ENCODE measurements at places on chromosomes 5 and 9.

GRCh38 chr5:40154194-40154593 lies 525.5 kb upstream of the PTGER4 start:
- DNase-seq = no peak

DNA sequence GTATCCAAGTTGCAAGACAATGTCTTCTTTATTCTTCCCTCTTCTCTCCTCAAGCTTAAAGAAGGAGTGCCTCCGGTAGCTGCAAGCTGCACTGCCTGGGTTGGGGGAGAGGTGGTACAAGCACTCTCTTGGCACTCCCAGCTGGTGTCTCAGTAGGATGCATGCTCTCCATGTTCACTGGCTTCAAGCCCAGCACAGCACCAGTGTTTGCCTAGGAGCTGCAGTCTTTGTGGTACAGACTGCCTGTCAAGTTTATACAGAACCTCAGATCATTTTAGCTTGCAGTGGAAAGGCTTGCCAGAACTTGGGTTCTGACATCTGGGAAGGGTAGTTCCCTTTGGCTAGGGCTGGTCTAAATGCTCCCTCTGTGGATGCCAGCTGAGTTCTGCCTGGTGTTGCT lies 505.6 kb downstream of the MAN2A1 start:
- no peak for DNase-seq

GRCh38 chr5:108266242-108266641 lies 115.7 kb downstream of the FBXL17 start:
- DNase-seq = no peak

GRCh38 chr9:73138516-73138915 lies 13.1 kb upstream of the ANXA1 start:
- DNase-seq = no peak

- DNase-seq = no peak
These were observed 29.8 kb downstream of the TARS1 start for GRCh38 chr5:33470544-33470943.

DNA sequence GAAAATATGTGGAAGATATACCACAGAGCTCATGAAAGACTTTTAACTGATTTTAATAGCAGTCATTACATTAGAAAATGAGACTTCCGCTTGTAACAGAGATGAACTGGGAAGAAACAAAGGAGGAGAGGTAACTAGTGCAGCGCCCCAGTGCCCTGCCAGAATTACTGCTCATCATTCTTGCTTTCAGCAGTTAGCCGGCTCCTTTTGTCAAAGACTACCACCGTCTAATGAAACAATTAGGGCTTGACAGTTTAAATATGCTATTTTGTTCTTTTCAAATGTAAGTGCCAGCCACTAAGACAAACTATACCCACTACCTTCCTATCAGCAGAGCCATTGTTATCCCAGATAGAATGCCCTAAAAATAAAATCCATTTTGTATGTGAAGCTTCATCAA lies 328.4 kb downstream of the EFNA5 start:
- DNase-seq = no peak

DNA sequence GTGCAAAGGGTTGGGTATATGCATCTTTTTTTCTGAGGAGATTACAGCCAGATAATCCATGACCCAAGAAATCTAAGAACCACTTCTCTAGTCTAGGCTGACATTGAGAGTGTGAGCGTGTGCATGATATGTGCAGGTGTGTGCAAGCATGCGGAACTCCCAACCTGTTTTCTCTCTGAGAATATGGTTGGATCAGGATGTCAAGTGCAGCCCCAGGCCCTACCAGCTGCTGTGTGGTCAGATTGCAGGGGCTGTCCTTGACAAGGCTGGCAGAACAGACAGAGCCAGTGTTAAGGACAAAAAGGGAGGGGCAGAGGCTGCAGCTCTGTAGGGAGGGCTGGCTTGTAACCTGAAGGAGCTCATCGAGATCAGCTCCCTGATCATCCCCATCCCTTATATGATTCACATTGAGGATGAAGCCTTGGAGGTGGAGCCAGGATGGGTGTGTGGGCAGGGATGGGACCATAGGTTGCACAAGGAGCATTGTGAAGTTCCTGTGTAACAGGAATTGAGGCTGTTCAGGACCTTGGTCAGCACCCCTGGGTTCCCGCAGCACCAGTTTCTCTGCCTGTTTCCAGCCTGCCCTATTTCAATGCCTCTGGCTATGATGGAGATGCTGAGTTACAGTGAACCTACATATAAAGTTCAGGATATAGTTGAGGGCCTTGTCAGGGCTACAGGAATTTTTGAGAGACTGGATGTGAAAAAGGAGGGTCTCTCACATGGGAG lies 52.6 kb upstream of the ARAP3 start:
- DNase-seq = no peak

DNA sequence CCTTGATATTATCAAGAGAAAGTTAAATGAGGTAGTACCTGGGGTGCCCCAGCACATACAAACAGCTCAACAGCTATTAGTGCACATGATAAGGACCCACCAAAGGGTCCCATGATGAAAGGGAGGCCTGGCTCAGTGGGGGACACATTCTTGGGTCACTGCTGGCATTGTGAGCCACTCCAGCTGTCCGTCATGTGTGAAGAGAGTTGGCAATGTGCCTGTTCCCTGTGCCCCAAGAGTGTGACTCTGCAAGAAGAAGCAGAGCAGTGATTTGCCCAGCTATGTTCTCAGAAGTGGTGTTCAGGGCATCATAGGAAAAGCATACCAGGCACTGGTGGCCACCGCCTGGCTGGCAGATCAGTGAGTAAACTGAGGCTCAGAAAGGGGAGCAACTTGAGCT lies 37.1 kb upstream of the TDRD7 start:
- no peak for DNase-seq

- no peak for DNase-seq
These were observed 25.6 kb downstream of the C9orf50 start for GRCh38 chr9:129595311-129595741.

- peak; percentile 38 for DNase-seq
These were observed at the start of gene ZBTB6 for GRCh38 chr9:122912964-122913673. Gene ZBTB6 (minus strand): TSS chr9:122913323. CDS start chr9:122912072, 1,251 bp downstream.

- no peak for DNase-seq
These were observed 32.9 kb upstream of the CEP72 start for GRCh38 chr5:579211-579610.

DNA sequence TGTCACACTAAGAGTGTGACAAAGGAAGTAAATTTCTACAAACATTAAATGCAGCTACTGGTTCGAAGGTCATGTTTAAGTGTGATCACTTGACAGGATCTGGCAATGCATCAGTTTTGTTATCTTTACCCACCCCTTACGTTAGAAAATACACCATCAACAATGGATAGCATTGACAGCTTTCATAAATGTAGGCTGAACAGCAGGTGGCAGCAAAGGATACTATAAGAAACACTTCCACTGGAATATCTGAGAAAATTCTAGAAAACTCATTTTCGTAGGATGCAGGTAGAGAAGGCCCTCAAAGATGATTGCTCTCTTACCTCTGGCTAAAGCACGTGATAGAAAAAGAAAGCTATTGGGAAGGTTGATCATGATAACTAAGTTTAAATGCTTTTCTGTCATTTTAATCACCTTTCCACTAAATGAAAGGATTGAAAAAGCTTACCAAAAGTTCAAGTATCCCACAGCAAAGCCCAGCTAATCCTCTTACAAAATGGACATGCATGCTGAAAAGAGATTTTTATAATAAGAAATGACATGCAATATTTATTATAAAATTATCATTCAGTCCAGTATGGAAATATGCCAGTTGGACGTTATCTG lies 292.5 kb downstream of the PARP8 start:
- DNase-seq = no peak

GRCh38 chr5:33032271-33033070 lies 321.4 kb downstream of the NPR3 start:
- no peak for DNase-seq

- no peak for DNase-seq
These were observed 22.4 kb upstream of the THG1L start for GRCh38 chr5:157708866-157709265.

DNA sequence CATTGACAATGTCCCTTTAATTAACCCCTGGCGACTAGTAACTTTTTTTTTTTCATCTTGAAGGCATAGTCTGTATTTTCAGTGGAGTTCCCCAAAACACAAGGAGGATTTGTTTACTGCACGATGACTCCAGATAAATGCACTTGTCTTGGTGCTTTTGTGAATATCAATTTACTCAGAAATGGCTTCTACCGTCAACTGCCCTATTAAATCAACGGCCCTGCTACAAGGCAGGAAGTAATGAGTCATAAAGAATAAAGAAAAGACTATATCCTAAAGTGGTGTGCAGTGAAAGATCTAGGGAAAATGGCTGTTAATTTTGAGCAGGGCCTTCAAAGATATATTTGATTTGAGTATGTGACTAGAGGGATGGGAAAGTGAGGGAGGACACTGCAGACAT lies 388.3 kb upstream of the CHD1 start:
- DNase-seq = no peak

- no peak for DNase-seq
These were observed 26.2 kb downstream of the ANGPTL2 start for GRCh38 chr9:127096208-127096607.

DNA sequence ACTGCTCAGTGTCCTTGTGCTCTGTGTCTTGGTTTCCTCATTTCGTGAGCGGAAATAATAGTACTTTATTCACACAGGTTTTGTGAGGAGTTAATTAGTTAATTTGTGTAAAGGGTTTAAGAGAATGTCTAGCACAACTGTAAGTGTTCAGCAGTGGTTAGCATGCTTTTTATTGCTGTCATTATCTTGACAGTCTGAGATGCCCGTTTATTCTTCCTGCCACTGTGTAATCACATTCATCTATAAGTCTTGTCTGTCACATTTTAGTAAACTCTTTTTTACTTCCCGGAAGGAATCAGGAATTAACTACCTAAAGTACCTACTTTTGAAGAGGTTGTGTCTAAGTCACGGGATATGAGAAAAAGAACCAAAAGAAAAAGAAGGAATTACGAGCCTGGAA lies 38.0 kb downstream of the IQGAP2 start:
- no peak for DNase-seq

- DNase-seq = no peak
These were observed 2.1 kb downstream of the TLN1 start for GRCh38 chr9:35729700-35730485.

DNA sequence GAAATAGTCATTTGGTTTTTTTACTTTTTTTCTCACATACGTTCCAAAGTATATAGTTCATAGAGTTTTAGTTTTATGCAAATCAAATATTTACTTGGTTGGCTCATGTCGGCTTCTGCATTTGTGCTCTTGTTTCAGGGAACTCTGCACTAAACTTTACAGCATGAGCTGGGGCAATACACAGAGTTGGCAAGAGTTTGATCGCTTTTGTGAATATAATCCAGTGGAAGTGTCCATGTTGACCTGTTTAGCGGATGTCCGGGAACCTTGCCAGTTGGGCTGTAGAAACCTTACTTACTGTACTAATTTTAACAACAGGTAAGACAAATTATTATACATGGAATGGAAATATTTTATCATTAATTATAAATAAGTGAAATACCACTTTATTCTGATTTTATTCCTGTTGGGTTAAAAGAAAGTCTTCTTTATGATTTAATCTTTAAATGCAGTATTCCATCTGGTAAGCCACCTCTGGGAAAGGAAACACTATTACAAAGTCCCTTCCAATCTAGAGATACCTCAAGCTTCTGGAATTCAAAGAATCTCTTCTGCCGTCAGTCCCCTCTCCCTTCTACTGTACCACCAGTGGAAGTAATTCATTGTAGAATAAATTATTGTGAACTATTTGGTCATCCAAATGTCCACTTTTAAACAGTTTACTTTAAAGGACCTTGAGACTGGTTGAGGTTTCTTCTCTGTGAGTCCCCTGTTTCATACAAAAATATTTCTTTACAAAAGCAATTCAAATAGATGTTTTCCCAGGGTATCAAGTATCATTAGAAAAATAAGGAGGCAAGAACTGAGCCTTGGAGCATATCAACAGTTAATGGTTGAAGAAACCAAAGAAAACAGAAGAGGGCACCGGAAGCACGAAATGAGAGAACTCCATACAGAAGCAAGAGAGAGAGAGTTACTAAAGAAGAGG lies 45.2 kb upstream of the GLIPR2 start:
- DNase-seq = no peak

- no peak for DNase-seq
These were observed 12.7 kb upstream of the DNAH5 start for GRCh38 chr5:13957032-13957645.

DNA sequence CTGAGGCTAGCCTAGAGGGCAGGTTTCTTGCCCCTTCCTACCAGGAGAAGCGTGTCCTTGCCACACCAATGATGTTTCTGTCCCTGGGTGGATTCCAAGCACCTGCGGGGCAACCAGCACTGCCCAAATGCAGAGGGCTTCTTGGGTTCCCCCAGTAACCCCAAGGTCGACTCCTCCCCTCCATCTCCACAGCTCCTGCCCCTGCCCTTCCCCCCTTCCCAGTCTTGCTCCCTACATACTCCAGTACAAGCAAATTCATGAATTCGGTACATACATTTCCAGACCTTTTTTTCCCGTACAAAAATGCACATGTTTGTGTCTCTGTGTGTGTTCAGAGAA lies 12.8 kb upstream of the JADE2 start:
- no peak for DNase-seq

- DNase-seq = no peak
These were observed 364.2 kb upstream of the PDE4D start for GRCh38 chr5:60257596-60258271.

- DNase-seq = no peak
These were observed 126.7 kb downstream of the MACROH2A1 start for GRCh38 chr5:135272311-135272805.

DNA sequence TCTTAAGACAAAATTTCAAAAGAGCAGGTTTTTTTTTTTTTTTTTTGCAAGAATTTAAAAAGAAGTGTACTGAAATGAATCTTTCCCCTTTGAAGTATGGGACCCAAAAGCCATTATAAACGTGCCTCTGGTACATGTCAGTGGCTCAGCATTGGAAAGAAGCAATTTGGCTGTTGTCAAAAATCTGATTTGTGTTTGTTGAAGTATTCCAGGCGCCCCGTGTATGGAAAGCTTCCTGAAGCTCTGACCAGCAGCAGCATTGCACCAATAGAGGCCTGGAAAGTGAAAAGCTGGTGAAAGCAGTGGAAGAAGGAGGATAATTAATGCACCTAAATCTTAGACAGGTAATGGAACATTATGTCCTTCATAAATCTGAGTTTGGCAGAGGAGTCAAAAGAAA lies 215.0 kb downstream of the PARP8 start:
- DNase-seq = no peak

GRCh38 chr5:124154714-124155113 lies 591.7 kb downstream of the ZNF608 start:
- DNase-seq = no peak

DNA sequence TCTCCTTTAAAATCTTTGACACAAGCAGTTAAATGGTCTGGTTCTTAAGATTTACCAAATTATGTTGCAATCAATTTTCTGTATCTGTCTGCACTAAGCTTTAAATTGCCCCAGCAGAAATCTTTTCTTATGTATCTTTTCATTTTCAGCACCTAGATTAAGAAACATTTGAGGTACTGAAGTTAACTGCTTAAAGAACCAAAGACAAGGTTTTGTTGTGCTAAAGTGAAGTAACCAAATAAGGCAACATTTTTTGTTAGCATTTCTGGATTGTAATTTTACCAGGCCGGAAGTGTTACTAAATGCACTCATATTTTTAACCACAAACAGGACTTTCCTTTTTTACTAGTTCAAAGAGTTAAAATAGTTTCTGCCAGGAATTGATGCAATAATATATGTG lies 24.1 kb upstream of the MTAP start:
- DNase-seq = no peak
